ENCODE measurements at places on chromosomes 5 and 9.

GRCh38 chr9:117616431-117616831, 87.8 kb upstream of the TLR4 start:
- DNase-seq, result no peak

DNA sequence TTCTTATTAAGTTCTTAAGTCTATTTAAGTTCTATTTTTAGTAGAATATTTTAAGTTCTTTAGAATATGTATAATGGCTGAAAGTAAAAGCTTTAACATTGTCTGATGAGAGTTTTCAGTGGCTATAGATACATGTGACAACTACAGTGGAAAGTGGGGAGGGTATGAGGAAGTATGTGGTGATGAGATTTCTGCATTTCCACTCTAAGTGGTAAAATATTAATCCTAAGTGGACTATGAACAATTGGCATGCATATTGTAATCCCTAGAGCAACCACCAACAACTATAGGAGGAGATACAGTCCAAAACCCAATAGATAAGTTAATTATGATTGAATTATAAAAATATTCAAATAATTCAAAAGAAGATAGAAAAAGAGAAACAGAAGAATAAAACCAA, 183.6 kb downstream of the GADD45G start:
- no peak for DNase-seq

GRCh38 chr5:44697025-44697424, 111.7 kb upstream of the MRPS30 start:
- DNase-seq, result no peak

- peak; percentile 64 for DNase-seq
Measured at GRCh38 chr9:70257991-70258691, 637 bp upstream of the SMC5 start.
